ENCODE measurements at places on chromosomes 2 and 18.

DNA sequence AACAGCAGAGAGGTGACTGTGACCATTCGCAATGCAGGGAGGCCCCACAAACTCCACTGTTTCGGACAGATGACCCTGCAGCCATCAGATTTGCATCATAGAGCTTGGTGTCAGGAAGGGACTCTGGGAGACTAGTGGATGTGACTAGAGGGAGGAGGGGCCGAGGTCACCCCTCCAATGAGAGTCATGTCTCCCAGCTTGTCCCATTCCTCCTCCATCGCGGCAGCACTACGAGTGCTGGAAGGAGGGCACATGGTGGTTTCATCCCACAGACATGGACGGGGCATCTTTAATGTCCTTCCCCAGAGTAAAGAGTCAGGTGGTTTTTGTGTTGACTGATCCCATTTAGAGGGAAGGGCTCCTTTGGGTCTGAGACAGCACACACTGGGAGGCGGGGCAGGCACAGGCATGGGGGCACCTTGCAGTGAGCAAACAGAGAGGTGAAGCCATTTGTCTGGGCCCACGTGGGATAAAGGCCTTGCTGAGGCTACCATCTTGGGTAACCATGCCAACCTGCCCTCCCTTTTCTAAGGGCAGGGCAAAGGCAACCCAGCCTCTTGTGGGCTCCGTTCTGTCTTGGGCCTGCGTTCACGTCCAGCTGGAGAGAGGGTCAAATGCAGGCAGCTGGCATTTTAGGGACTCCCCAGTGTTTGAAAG lies 208.1 kb downstream of the ASB1 start:
- DNase-seq = no peak

GRCh38 chr2:109348671-109349502 lies 219.9 kb downstream of the SH3RF3 start:
- DNase-seq = peak; percentile 26

DNA sequence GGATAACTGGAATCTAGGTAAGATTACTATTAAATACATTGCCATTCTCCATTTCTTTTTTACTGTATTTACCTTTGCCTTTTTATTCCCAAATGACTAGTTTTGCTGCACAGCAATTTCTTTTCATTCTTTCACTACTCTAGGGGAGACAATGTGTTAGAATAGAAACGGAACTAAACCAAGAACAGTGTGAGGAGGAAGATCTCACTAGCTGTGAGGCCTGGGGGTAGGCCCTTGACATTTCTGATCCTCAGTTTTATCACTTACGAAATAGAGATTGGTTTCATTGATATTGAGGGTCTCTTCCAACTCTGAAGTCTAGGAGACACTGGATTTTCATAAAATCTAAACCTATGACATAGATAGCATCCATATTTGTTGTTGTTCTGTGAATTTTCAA lies 191.1 kb downstream of the IKZF2 start:
- no peak for DNase-seq

DNA sequence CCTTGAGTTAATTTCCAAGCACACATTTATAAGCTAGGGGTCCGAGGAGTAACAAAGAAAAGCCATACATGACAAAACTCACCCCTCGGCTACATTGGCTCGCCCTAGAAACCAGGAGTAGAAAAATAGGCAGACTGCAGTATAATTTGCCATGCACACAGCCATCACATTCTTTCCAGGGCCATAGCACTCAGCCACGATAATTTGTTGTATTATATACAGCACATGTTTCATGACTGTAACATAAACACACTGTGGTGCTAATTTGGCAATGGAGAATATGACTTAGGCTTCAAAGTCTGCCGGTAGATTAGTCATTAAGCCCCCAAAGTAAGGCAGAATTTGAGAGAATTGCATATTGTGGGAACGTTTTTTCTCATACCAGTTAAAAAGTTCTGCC lies 254.9 kb downstream of the ZNF521 start:
- DNase-seq = no peak

DNA sequence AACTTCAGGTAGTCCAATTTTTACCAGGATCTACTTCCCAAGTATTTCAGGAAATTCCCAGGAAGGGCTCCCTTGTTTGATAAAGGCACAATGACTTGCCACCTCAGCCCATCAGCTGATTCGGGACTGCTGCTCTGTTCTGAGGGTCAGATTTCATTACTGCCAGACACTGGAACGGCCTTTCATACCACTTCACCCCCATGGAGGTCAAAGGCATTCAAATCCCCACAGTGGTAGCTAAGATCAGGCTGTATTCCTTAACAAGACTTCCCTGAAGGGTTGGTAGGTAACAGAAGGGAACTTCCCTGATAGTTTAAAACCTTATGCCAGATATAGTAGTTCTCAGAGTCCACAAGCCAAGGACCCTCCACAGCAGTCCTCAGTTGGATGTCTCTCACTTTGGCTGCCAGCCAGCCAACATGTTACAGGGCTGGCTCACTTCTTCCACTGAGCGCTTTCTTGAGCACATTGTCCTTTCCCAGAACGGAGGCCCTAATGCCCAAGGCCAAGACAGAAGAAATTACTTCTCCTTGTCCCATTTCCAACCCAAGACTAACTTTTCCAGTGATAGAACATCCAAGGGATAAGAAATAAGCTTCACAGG lies 40.0 kb upstream of the GLS start:
- DNase-seq = no peak

DNA sequence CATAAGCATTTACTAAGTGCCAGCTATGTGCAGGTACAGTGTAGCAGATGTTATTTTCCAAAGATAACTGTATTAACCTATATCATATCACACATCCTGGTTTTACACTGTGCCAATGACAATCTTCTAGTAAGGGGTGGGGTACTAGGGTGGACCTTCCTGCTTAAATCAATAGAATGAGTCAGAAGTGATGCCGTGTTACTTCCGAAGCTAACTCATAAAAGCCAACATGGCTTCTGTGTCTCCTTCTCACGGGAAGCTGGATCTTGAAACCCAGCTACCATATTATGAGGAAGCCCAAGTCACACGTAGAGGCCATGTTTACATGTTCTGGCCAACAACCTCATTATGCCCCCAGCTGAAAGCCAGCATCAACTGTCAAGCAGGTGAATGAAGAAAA lies 59.1 kb downstream of the MRPL33 start:
- no peak for DNase-seq

DNA sequence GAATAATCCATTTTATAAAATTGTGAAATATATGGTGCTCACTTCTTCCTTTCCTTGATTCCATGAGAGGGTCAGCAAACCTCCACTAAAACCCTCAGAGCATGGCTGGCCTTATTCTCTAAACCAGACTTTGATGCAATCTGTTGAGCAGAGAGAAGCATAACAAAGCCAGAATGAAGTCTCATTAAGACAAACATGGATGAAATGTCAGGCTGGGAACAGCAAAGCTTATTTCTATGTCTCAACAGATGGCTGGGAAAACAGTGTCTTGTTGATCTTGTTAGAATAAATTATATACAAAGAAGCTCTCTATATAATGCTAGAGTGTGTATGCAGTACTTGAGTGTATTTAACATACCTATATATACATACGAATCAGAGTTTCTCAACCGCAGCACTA lies 227.1 kb upstream of the LYPD1 start:
- no peak for DNase-seq

- DNase-seq = no peak
These were observed 112.9 kb downstream of the RAPGEF4 start for GRCh38 chr2:172848519-172848918.

DNA sequence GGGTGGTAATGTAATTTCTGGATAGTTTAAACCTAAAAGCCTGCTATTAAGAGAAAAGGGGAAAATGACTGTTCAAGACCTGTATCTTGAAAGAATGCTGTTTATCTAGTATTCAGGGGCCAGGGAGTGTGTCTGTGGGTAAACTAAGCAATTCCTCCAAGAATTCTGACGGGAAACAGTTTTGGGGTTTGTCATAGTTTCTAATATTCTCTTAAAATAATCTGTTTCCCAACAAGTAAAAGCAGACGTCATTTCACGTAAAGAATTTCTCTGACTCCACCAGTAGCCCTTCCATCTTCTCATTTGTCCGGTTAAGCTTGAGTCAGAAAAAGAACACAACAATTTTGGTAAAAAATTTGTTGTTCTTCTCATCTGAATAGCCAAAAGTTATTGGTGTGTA lies 232.1 kb upstream of the EPAS1 start:
- no peak for DNase-seq

GRCh38 chr2:109133746-109134145 lies 4.7 kb downstream of the SH3RF3 start:
- no peak for DNase-seq

DNA sequence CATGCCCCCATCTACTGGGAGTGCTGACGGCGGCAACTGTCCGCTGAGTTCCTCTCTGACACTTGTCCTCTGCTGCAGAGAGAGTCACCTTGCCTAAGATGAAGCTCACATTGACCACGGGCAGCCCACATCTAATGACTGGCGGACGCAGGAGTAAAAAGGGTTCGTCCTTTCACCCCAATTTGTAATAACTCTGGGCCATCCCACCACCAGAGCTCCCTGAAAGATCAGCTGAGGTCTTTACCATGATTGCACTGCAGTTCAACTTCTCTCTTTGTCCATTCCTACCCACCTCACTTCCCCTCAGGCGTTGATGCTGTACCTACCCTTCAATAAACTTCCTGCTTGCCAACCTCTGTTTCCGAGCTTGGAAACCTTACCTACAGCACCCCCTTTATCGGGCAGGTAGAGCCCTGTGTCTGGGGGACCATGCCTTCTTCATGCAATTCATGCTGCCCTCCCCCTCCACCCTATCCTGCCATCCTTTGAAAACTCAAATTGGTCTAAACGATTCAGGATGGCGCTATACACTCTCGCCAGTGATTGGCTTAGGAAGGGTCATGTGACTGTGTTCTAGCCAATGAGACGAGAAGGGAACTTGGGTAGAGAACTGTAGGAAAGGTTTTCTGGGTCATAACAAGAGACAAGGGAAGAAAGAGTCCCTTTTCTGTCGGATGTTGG lies 10.3 kb upstream of the B3GNT2 start:
- DNase-seq = no peak

DNA sequence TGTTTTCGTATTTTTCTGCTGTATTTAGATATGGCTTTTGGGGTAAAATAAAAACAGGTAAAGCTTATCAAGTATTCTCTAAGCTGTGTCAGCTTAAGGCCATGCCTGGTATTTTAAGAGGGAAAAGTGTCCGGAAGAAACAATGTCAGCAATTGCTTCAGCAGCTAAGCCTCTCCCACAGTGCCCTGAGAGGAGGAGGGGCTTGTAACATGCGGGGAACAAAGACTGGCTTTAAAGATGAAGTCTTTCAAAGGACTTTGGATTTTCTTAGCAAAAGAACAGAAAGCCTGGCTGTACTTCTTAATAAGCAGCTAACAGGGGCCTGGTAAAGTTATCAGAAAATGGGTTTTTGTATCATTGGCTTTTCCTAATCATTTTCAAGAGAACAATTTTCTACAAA lies 102.8 kb downstream of the PXDN start:
- no peak for DNase-seq

DNA sequence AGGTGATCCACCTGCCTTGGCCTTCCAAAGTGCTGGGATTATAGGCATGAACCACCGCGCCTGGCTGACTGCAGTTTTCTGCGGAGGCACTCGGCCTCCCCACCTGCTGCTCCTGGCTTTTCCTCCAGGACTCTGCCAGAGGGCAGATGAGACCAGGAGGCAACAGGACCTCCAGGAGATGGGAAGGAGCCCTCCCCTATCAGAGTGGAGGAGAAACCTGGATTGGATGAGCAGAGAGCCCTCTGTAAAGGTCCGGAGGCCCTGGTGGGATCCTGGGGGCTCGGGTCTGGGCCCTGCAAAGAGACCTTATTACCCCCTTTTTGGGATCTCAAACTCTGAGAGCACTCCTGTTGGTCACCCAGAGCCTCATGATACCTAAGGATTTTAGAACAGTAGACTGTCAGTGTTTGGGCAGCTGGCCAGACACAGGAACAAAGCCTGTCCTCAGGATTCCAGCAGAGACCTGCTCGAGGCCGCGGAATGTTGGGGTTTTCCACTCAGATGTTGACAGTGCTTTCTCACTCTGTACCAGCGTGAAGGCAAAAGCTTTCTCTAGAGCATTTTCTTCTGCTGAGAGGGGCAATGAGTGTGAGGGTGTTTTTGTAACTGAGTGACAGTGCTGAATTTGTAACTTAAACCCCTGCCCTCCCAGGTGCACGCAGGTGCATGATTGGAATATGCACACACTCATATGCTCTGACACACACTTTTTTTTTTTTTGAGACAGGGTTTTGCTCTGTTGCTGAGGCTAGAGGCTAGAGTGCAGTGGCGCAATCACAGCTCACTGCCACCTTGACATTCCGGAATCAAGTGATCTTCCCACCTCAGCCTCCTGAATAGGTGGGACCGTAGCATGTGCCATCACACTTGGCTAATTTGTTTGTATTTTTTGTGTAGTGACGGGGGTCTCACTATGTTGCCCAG lies 48.4 kb downstream of the NPPC start:
- no peak for DNase-seq

- DNase-seq = no peak
These were observed 1.1 kb upstream of the ASAP2 start for GRCh38 chr2:9205486-9205885.

GRCh38 chr2:169507698-169508097 lies 1.8 kb upstream of the KLHL41 start:
- DNase-seq = no peak

DNA sequence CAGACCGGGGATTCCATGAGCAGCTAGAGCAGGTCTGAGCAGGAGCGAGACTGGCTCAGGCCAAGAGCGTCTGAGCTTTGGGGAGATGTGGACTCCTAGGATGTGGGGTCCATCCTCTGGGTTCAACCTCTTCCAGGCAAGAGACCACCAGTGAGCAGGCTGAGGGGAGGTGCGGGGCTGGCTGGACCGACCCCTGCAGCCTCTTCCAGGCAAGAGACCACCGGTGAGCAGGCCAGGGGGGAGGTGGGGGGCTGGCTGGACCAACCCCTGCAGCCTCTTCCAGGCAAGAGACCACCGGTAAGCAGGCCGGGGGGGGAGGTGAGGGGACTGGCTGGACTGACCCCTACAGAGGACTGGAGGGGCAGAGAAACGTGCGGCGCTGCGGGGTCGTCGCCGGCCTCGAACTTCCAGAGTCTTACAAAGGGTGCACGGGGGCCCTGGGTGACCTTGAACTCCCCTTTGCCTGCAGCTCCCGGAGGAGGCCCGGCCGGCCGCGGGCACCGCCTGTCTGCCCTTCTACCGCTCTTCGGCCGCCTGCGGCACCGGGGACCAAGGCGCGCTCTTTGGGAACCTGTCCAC lies 63.4 kb downstream of the TPO start:
- no peak for DNase-seq

DNA sequence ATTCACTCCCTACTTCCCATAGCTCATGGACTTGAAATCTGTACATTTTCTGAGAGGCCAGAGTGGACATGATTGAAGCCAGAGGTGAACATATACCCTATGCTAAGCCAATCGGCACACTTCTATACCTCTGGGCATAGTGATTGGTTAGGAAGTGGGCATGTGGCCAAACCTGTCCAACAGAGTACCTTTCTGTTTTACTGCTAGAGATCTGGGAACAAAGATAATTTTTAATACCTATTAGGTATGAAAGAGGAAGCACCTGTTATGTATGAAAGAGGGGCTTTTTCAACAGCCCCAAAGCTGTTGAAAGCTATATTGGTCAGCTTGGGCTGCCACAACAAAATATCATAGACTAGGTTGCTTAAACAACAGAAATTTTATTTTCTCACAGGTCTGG lies 27.7 kb downstream of the METTL8 start:
- DNase-seq = no peak

Measured in activated CD4-positive, alpha-beta T cell treated with anti-CD3 and anti-CD28 coated beads for 48 hours (primary cell).